DMS 273 treated with DMSO at 0.1 percent for 48 hours (cell line): ENCODE measurements at places on chromosomes 5 and 9.

DNA sequence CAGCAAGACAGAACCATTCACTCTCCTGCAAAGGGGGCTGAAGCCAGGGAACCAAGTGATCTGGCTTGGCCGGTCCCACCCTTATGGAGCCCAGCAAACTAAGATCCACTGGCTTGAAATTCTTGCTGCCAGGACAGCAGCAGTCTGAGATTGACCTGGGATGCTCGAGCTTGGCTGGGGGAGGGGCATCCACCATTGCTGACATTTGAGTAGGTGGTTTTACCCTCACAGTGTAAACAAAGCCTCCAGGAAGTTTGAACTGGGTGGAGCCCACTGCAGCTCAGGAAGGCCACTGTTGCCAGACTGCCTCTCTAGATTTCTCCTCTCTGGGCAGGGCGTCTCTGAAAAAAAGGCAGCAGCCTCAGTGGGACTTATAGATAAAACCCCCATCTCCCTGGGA is 60.5 kb downstream of the TNFSF8 start:
- no peak for DNase-seq

DNA sequence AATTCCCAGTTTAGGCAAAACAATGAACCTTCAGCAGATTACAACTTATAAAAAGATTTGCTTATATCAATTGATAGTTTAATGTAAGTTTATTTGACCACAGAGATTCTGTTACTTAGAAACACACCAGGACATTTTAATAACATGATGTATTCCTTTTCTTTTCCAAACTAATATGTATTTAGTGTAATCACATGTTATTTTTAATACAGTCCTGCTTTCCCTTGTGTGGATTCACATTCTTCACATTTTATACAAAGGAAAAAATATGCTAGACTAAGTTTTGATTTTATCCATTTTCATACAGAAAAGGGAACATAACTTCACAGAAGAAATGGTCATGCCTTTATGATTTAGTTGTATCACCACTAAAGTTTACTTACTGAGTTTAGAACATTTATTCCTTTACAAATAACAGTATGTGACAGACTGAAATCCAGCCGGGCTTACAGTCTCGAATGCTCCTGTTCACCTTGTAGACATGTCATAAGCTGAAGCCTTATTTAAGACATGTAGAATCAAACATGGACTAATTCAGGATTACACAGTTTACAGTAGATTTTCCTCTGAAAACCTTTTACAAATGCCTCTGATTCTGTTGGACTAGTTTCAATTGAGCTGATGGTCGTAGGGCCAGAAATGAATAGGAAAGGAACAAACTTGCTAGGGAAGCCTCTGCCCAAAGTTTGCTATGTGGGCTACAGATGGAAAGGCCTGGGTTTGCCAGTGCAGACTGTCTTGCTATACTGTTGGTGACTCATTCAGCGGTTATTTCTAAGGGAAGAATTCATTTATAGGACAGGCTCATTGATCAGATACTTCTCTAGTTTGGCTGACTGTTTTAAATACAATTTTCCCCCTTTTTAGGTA is 6.6 kb upstream of the ASPN start:
- no peak for DNase-seq

DNA sequence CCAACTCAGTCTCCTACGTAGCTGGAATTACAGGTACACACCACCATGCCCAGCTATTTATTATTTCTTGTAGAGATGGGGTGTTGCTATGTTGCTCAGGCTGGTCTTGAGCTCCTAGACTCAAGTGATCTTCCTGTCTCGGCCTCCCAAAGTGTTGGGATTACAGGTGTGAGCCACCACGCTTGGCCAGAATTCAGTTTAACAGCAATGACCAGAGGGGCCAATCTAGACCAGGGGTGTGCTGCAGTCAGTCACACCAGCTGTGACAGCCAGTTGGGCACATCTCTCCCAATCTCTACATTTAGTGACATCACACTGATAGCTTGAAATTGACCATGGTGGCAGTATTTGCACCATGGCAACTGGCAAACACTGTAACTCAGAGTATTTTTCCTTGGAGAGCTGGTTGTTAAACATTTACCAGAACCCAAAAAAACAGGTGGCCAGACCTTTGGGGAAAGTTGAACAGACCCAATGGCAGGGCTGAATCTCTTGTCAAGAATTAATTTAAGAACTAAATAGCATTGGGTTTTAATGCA is 67.7 kb upstream of the UBTD2 start:
- no peak for DNase-seq

- DNase-seq = no peak
These were observed 1.8 kb downstream of the GSN start for GRCh38 chr9:121269642-121270254.

DNA sequence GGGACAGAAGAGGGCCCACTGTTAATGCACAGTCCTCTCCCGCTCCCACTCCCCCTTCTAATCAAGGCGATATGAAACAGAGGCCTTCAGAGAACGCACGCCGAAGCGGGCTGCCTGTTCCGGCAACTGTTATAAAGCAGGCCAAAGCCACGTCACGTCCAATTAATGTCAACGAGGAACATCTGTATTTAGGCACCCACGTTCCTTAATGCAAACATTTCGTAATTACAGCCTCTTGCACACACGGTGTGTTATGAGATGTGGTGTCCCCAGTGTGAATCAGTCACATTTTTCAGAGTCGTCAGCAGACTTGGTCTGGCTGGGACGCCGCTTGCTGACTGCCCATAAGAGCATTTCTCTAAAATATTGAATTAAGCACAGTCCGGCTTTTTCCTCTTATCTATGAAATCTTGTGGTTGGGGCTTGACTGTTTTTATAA is 339.0 kb downstream of the NSG2 start:
- DNase-seq = no peak

- DNase-seq = no peak
These were observed 218.5 kb upstream of the SLC30A5 start for GRCh38 chr5:68875351-68875750.

- no peak for DNase-seq
These were observed 47.7 kb downstream of the MVB12B start for GRCh38 chr9:126374366-126374781.

DNA sequence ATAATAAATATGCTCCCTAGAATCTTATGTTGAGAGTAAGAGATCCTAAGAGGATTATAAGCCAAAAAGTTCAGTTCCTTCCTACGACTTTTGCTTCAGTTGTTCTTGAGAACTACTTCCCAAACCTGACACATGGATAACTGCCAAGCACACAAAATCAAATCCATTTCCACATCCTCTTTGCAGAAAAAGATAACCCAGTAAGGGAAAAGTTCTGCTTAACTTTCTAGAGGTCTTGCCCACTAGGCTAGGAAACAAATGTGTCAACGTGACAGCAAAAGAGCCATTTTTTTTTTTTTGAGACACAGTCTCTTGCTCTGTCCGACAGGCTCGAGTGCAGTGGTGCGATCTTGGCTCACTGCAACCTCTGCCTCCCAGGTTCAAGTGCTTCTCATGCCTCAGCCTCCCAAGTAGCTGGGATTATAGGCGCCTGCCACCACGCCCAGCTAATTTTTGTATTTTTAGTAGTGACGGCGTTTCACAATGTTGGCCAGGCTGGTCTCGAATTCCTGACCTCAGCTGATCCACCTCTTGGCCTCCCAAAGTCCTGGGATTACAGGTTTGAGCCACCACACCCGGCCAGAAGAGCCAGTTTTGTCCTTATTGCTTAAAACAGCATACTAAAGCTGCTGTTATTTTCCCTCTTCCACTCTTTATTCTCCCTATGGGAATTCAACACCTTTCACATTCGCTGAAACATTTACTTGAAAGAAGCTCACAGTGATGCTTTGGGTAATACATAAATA is 24.2 kb downstream of the CSNK1A1 start:
- DNase-seq = no peak

- DNase-seq = no peak
These were observed 133.8 kb downstream of the TMEM38B start for GRCh38 chr9:105828171-105828570.

GRCh38 chr5:5886812-5887486 is 464.5 kb downstream of the ICE1 start:
- no peak for DNase-seq

- DNase-seq = no peak
These were observed 2.9 kb downstream of the FPGS start for GRCh38 chr9:127805620-127806019.

GRCh38 chr9:90906316-90907055 is 104.9 kb downstream of the SYK start:
- DNase-seq = no peak

DNA sequence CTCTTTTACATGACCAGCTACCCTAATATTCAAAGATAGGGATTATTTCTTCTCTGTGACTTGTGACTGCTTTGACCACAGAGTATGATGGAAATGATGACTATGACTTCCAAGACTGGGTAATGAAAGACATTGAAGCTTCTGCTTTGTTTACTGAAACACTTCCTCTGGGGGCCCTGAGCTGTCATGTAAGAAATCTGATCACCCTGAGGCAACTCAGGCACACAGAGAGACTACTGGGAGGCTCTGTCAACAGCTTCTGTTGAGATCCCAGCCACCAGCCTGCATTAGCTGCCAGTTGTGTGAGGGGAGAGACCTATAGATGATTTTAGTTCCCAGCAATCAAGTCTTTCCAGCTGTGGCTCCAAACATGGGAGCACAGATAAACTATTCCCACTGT is 76.5 kb downstream of the KCTD16 start:
- DNase-seq = no peak

- no peak for DNase-seq
These were observed 150.7 kb downstream of the ICE1 start for GRCh38 chr5:5572976-5573797.

DNA sequence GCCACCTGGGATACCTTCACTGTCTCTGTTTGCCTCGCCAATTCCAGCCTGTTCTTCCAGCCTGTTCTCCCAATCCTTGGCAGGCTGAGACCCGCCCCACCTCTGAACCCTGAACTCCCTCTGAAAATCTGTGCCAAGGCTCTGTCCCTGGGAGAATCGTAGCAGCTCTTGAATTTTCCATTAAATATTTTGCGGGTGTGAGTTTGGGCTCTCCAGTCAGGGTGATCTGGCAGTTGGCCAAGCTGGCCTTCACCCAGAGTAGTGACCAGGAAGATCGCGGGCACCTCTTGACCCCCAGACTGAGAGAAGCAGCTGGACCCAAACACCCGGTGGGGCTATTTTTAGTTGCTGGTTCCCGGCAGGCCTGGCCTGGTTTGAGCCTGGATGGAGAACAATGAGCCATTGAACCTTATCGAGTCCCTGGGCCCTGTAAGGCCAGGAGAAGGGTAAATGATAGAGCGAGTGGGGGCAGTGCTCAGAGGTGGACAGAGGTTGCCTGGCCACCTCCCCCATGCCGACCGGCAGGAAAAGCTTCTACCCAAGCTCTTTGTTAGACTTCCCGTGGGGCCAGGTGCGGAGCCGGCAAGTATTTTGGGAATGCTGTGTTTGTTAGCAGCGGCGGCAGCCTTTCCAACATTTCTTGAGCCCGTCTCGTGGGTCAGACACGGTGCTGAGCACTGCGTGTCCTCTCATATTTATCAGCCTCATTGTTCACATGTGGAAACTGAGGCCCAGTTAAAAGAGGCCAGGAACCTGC is 146.2 kb downstream of the RGS3 start:
- no peak for DNase-seq

DNA sequence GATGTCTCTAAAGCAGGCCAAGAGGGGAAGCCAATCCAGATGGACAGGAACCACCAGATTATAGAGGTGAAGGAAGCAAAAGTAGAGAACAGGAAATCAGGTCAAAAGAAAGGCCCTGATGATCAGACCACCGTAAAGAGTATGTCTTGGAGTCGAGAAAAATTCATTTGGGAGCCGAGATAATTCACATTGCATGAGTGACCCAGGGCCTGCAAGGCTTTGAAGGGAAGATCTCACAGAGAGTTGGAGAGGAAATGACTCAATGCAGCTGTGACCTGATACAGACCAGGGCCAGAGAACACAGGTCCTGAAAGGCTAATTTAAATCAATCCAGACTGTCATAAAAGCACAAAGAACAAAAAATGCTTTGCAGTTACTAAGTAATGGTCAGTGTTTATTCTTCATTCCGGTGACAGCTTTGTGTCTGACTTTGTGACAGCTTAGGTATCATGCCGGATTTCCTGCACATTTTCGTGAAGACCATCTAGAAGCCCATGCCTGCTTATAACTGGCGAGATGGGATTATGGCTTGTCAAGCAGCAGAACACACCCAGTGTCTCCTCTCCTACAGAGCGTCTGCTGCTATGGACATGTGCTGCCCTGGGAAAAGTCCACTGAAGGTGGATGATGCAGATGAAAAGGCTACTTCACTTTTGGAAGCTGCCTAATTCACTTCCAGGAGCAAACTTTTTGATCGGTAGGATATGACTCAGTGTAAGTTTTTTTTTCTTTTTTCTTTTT is 5.8 kb upstream of the ACTBL2 start:
- DNase-seq = no peak

DNA sequence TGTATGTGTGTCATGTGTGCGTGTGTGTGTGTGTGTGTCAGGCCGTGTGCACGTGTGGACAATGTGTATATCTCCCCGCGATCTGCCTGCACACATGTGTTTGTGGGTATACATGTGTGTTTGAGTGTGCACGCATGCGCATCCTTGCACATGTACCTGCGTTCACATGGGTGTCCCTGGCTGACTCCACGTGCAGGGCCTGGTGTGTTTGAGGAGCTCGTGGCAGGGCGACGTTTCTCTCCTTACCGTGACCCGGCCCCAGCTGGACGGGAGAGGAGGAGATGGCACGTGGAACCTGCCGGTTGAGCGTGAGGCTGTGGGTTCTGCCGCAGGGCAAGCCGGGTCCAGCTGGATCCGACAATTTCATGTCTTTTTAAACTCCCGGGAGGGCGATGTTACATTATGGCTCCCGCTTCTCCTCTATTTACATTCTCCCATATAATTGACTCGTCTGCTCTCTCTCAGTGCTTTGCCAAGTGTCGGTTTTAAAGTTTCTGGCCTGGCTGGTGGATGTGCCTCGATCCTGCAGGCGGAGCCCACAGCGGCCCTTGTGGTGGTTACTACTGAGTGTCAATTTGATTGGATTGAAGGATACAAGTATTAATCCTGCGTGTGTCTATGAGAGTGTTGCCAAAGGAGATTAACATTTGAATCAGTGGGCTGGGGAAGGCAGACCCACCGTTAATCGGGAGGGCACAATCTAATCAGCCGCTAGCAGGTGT is 5.9 kb downstream of the COL5A1 start:
- DNase-seq = no peak

DNA sequence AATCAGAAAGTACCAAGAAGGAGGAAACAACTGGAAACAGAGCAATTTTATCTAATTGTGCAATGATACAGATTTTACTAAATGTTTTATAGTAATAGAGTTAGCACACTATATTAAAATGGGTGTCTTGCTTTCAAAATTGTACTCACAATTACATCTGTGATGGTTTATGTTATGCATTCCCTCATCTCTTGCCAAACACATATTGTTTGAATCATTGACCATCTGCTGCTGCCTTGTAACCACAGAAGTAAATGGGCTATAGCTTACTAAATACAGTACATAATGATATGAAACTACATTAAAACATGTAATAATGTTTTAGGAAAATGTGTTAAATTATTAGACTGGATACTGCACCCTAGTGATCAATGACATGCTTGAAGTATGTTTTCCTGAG is 158.1 kb downstream of the SLC25A46 start:
- DNase-seq = no peak

DNA sequence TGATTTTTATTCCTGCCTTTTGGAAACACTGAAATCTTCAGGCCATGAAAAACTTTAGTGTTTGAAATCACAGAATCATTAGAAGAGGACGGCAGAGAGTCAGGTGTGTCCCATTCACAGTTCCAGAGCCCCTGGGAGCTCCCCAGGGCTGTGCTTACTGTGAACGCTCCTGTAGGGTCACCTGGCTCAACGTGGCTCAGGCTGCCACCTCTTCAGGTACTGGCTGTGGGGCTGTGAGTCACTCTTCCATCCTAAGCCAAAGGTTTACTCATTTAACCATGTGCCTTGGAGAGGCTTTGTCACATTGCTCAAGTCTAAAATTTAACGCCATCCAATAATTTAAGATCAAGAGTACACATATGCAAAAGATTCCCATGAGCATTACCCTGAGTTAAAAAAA is 50.2 kb upstream of the FSTL4 start:
- DNase-seq = no peak
